ENCODE measurements at places on chromosomes 6 and 20. TPM values are rescaled to one million over a fixed set of nuclear protein-coding genes. Genes with fewer than 3 reads are reported as not detected.

TMEM170B gene
- 0.22 TPM for polyA plus RNA-seq

GRCh38 chr6:157187182-157188083 is 135.9 kb downstream of the TMEM242 start:
- DNase-seq, result no peak

DNA sequence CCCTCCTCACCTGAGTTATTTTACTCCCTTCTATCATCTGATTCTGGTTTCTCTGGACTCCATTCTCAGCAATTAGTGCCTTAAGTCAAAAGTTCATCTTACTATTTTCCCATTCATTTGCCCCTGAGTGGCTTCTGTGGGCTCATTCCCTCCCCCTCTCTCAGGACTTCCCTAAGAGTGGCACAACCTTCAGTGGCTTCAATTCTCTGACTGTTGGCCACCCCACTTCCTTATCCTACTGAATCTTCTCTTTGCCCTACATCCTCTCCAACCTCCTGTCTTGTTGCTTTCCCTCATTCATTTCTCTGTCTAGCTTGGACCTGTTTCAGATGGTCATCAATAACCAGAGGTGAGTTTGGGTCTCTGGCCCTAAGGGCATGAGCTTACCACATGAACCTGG is 61.1 kb upstream of the GLP1R start:
- no peak for DNase-seq

GRCh38 chr20:24701668-24702067 is 232.2 kb downstream of the SYNDIG1 start:
- no peak for DNase-seq

GRCh38 chr6:166541366-166541765 is 45.1 kb downstream of the RAMACL start:
- DNase-seq, result no peak

DNA sequence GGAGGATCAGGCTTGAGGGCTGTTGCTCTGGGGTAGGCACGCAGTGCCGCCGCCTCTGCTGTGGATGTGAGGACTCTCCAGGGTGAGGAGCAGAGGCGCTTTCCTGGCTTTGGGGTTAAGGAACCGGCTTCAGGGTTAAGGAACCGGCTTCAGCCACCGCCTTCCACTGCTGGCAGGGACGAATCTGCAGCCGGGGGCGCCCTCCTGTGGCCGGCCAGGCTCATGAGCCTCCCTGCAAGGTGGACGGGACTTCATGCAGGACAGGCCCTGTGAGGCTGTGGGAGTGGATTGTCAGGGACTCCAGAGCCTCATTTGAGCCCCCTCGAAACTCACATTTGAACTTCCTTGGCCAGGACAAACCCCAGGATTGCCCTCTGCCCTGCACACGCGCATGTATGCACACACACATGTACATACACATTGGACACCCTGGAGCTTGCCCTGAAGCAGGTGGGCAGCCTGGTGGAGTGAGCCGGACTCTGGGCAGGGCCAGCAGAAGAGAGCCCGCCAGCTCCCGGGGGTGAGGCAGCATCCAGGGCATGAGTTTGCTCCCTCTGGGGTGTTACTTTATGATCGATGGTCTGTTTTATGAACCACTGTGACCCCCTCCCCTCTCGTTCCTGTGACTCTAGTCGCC is 146.9 kb downstream of the PHACTR3 start:
- no peak for DNase-seq

GRCh38 chr6:35562060-35562459 is 49.4 kb upstream of the TULP1 start:
- no peak for DNase-seq

Measured in AG04450 (cell line).